Tibial artery (tissue), 4 donors: ENCODE measurements at places on chromosomes 3 and 15.

DNA sequence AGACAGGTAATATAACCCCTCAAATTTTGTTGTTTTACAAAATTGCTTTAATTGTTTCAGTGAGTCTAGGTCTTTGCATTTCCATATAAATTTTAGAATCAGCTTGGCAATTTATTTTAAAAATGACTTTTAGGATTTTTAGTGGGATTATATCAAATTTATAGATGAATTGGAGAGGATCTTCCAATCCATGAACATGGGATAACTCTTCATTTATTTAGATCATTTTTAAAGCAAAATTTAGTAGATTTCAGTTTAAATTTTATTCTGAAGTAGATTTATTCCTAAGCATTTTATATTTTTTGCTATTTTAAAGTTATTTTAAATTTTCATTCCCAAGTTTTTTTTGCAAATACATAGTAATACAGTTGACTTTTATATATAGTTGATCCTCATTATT lies 58.1 kb upstream of the THSD4 start:
- DNase-seq: no peak

DNA sequence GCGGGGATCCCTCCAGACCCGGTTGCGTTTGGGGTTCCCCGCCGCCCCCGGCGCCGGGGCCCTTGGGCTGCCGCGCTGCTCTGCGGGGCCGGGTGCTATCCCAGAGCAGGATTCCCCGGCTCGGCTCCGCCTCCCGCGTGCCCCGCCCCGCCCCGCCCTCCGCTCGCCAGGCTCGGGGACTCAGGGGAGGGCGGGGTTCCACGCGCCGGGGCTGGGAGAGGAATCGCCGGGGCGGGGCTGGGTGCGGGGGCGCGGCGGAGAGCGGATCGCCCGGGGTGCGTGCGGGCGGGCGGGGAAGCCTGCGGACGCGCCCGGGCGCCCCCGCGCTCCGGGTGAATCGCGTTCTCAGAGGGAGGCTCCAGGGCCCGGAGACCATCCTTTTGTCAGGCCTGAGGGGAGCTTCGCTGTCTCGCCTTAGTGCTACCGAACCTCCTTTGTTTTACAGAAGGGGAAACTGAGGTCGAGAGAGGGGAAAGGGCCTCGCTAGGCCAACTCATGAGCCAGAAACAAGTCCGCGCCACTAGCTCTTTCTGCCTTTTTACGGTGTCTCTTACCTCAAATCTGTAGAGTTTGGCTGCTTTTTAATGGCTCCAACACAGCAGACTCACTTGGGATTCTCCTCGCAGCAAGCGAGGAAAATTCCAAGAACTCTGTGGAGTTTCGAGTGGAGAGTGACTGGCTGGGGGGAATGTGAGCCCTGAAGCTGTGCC lies at the start of gene TMEM158:
Gene TMEM158 (minus strand): TSS at position 82 of the 710 bp plus-strand sequence. CDS start 260 bp downstream, outside the sequence.
- peak; percentile 84 for DNase-seq

GRCh38 chr15:93965304-93965908 lies 266.0 kb upstream of the MCTP2 start:
- DNase-seq: no peak

- DNase-seq: no peak
These were observed 263.8 kb downstream of the LPP start for GRCh38 chr3:188417766-188418165.

GRCh38 chr15:77380033-77380432 lies 39.9 kb downstream of the PEAK1 start:
- no peak for DNase-seq
